Breast epithelium (tissue), 4 donors: ENCODE measurements at places on chromosomes 11 and 22. TPM values are rescaled to one million over a fixed set of nuclear protein-coding genes. Genes with fewer than 3 reads are reported as not detected.
A peak's percentile ranks its signal among the peaks of the same experiment; 100 is the strongest.

DMC1 gene
- total RNA-seq = 2.9 TPM

OR52I1 gene
- not detected for total RNA-seq

HPS4 gene
- 43.6 TPM for total RNA-seq

TREH gene
- not detected for total RNA-seq

OLFML1 gene
- 11.9 TPM for total RNA-seq

DNAJB13 gene
- total RNA-seq = not detected

MN1 gene
- 4.7 TPM for total RNA-seq

AIFM3 gene
- total RNA-seq = 1.6 TPM

IFITM2 gene
- 81.4 TPM for total RNA-seq

ACR gene
- 0.44 TPM for total RNA-seq

TMEM191C gene
- 1.3 TPM for total RNA-seq

MS4A7 gene
- 105 TPM for total RNA-seq

TEX12 gene
- total RNA-seq = 1.3 TPM

DEFB131B gene
- total RNA-seq = not detected

APLNR gene
- 0.44 TPM for total RNA-seq

ISX gene
- not detected for total RNA-seq

GRCh38 chr11:9607511-9607899 is 34.0 kb downstream of the WEE1 start:
- H3K27me3 ChIP-seq = no peaks in the 10 kb centered on the region
- H3K36me3 ChIP-seq = no peaks in the 10 kb centered on the region
- no peak overlapping the region for H3K4me3 ChIP-seq
- no peak overlapping the region for H3K27ac ChIP-seq
- DNase-seq = no peak

- H3K4me3 ChIP-seq = no peak overlapping the region
- H3K4me1 ChIP-seq = no peaks in the 10 kb centered on the region
- H3K36me3 ChIP-seq = no peaks in the 10 kb centered on the region
- no peak for DNase-seq
- no peak overlapping the region for H3K27ac ChIP-seq
- no peaks in the 10 kb centered on the region for H3K27me3 ChIP-seq
Measured at GRCh38 chr22:43740587-43741270, 71.4 kb downstream of the EFCAB6 start.

GRCh38 chr22:22951035-22951434 is 63.4 kb downstream of the IGLL5 start:
- H3K27ac ChIP-seq = no peak overlapping the region
- peaks cover 24% of the 10 kb centered on the region for H3K27me3 ChIP-seq
- no peaks in the 10 kb centered on the region for H3K36me3 ChIP-seq
- no peak for DNase-seq
- no peak overlapping the region for H3K4me3 ChIP-seq

GRCh38 chr22:47796128-47796908 is 1033.9 kb downstream of the TBC1D22A start:
- no peak overlapping the region for H3K27ac ChIP-seq
- no peaks in the 10 kb centered on the region for H3K36me3 ChIP-seq
- no peak overlapping the region for H3K4me3 ChIP-seq
- DNase-seq = no peak
- peaks cover 7% of the 10 kb centered on the region for H3K27me3 ChIP-seq

DNA sequence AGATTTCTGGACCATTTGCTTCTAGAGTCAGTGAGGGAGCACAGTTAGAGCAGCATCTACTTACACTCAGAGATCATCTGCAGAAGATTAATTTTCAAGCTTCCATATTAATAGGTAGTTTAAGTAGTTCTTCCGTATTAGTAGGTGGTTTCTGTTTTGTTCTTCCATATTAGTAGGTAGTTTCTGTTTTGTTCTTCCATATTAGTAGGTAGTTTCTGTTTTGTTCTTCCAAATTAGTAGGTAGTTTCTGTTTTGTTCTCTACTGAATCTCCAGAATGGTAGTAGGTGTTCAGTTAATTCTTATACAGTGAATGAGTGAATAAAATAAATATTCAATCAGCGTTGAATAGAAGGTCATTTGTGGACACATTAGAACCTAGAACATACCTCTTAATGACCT is 175.7 kb downstream of the TMEM135 start:
- no peaks in the 10 kb centered on the region for H3K4me1 ChIP-seq
- H3K4me3 ChIP-seq = no peak overlapping the region
- H3K36me3 ChIP-seq = no peaks in the 10 kb centered on the region
- DNase-seq = no peak
- H3K27ac ChIP-seq = no peak overlapping the region

- H3K27ac ChIP-seq = no peak overlapping the region
- H3K36me3 ChIP-seq = no peaks in the 10 kb centered on the region
- H3K4me3 ChIP-seq = no peak overlapping the region
- no peaks in the 10 kb centered on the region for H3K27me3 ChIP-seq
- H3K4me1 ChIP-seq = no peaks in the 10 kb centered on the region
Measured at GRCh38 chr11:87179621-87180020, 141.9 kb downstream of the TMEM135 start.

DNA sequence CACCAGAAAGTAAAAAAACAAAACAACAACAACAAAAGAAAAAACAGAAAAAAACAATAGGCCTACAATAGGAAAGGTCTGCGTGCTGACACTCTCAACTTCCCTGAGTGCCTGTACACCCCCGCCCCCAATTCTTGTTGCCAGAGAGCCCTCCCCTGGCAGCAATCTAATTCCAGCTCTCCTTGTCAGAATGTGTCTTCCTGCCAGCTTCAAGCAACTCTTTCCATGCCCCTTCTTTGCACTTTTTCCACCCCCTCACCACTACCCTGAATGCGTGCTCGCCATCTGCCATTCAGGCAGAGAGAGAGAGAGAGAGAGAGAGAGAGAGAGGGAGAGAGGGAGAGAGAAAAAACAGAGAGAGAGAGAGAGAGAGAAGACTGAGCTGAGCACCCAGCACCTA is 245.0 kb downstream of the KIRREL3 start:
- no peaks in the 10 kb centered on the region for H3K27me3 ChIP-seq
- no peak for DNase-seq
- no peak overlapping the region for H3K27ac ChIP-seq
- no peaks in the 10 kb centered on the region for H3K36me3 ChIP-seq
- no peak overlapping the region for H3K4me3 ChIP-seq

DNA sequence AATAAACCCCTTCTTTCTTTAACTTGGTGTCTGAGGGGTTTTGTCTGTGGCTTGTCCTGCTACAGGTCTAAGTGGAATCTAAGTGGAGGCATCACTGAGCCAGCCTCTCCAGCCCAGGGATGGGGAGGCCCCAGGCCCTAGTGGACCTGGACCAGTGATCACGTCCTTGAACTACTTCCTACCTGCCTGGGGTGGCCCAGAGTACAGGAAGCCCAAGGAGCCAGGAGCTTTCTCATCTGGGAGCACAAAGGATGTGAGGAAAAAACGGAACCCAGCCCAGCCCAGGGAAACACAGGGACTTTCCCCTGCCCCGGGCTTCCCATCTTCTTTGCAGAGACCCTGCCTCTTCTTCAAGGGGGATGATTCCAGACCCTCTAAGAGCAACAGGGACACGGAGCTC is 3.5 kb upstream of the CD5 start:
- no peak overlapping the region for H3K27ac ChIP-seq
- DNase-seq = no peak
- no peaks in the 10 kb centered on the region for H3K4me1 ChIP-seq
- H3K4me3 ChIP-seq = no peak overlapping the region
- no peaks in the 10 kb centered on the region for H3K36me3 ChIP-seq
- H3K27me3 ChIP-seq = no peaks in the 10 kb centered on the region

DNA sequence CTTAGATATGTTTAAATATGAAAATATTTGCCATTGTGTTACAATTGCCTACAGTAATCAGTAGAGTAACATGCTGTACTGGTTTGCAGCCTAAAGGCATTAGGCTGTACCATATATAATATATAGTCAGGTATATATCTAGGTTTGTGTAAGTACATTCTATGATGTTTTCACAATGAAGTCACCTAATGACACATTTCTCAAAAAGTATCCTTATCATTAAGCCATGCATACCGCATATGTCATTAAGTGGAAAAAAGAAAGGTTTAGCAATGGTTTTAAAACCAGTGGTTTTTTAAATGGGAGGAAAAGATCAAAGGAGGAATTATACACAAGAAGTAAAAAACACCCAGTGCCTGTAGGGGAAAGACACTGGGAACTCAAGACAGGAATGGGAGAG is 122.7 kb downstream of the RBFOX2 start:
- no peak overlapping the region for H3K27ac ChIP-seq
- H3K27me3 ChIP-seq = no peaks in the 10 kb centered on the region
- no peak overlapping the region for H3K4me3 ChIP-seq
- no peak for DNase-seq

- H3K4me3 ChIP-seq = no peak overlapping the region
- DNase-seq = no peak
- H3K4me1 ChIP-seq = no peaks in the 10 kb centered on the region
- no peaks in the 10 kb centered on the region for H3K27me3 ChIP-seq
Measured at GRCh38 chr11:47106798-47107411, 69.8 kb downstream of the ARFGAP2 start.

- no peak for DNase-seq
- H3K4me3 ChIP-seq = no peak overlapping the region
- no peaks in the 10 kb centered on the region for H3K36me3 ChIP-seq
- H3K27ac ChIP-seq = peak overlapping the region; percentile 41
- H3K4me1 ChIP-seq = no peaks in the 10 kb centered on the region
Measured at GRCh38 chr11:10641177-10641911, 52.2 kb downstream of the IRAG1 start.

- no peaks in the 10 kb centered on the region for H3K27me3 ChIP-seq
- no peak for DNase-seq
- no peak overlapping the region for H3K4me3 ChIP-seq
- H3K4me1 ChIP-seq = no peaks in the 10 kb centered on the region
- H3K36me3 ChIP-seq = no peaks in the 10 kb centered on the region
- no peak overlapping the region for H3K27ac ChIP-seq
Measured at GRCh38 chr11:116224889-116225200, 547.9 kb downstream of the BUD13 start.

DNA sequence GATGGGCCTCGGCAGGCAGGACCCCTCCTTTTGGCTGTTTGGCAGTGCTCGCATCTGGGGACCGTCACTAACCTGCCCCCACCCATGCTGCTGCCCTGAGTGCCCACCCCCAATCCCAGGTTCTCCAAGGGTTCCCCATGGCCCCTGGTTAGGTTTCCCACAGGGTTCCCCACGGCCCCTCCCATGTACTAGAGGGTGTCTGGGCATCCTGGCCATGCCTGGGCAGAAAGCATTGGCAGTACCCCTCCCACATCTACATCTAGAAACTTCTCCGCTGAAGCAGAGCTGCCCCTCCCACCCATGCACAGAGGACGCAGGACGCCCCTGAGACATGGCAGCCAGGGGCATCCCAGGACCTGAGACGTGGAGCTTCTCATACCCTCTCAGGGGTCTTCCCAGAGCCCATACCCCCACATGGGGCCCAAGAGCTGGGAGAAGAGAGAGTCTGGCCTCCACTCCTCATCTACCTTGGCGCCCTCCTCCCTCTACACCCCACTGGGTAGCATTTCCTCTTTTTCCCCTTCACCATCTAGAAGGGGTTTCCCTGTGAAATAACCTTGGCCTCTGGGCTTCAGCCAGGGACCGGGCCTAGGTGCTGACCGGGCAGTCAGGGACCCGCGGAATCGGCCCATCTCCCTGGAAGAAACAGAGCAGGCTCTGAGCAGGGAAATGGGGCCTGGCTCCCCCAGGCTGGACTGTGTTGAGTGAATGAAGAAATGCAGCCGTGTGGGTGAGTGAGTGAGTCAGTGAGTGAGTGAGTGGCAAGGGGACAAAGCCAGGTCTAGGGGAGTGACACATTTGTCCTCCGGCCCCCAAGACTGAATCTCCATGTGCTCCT is 987.3 kb downstream of the BRD1 start:
- H3K27me3 ChIP-seq = peaks cover 45% of the 10 kb centered on the region
- no peaks in the 10 kb centered on the region for H3K4me1 ChIP-seq
- no peak for DNase-seq

GRCh38 chr11:111246956-111247355 is 1.4 kb downstream of the POU2AF2 start:
- no peak overlapping the region for H3K4me3 ChIP-seq
- DNase-seq = no peak
- H3K36me3 ChIP-seq = no peaks in the 10 kb centered on the region
- H3K27ac ChIP-seq = no peak overlapping the region
- H3K27me3 ChIP-seq = no peaks in the 10 kb centered on the region

GRCh38 chr22:44242946-44243724 is 62.4 kb downstream of the PARVG start:
- no peaks in the 10 kb centered on the region for H3K27me3 ChIP-seq
- no peak for DNase-seq
- H3K36me3 ChIP-seq = no peaks in the 10 kb centered on the region
- H3K4me3 ChIP-seq = no peak overlapping the region

DNA sequence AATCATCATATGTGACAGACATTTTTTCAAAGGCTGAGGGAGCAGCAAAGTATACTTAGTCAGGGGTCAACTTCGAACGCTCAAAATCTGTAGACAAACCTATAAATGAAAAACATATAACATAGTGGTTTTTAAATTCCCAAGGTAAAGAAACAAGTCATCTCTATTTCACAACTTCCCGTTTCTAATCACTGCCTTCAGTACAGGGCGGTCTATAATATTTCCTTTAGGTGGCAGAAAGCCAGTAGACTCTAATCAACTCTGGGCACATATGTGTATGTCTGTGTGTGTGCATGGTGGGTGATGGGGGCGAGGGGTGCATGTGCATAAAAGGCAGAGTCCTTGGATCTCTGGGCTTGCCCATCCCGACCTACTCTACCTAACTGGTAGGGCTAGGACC is 55.0 kb upstream of the ARFGAP3 start:
- no peaks in the 10 kb centered on the region for H3K27me3 ChIP-seq
- H3K4me3 ChIP-seq = no peak overlapping the region
- no peak for DNase-seq
- peaks cover 4% of the 10 kb centered on the region for H3K4me1 ChIP-seq

- no peak overlapping the region for H3K4me3 ChIP-seq
- no peaks in the 10 kb centered on the region for H3K36me3 ChIP-seq
- H3K4me1 ChIP-seq = no peaks in the 10 kb centered on the region
- no peak for DNase-seq
- no peaks in the 10 kb centered on the region for H3K27me3 ChIP-seq
- no peak overlapping the region for H3K27ac ChIP-seq
Measured at GRCh38 chr11:92552942-92553341, 328.3 kb downstream of the FAT3 start.

DNA sequence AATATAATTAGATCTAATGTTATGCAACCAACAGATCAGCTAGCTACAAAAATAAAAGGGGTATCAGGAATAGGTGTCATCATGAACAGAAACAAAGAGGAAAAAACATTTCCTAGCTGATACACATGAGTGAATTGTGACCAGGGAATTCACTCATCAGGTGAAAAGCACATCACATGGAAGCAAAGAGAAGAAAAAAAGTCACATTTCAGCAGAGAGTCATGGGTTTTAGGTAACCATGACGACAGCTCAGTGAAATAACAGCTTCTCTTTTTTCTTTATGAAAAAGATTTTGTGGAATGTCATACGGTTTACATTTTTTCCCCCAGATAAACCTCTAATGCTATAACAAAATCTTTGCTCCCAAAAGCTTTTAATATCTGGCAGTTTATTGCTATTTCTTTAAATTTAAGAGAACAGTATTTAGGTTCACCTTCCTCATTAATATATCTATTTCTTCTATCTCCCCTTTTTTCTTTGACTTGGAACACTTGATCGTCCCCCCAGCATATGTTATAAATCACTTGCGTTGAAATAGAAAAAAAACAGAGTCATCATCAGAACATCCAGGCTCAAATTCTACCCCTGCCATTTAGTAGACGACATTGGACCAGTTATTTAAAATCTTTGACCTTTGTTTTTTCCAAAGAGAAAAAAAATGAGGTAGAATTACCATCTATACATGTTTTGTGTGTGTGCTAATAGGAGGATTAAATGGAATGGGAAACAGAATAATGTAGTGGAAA is 5.3 kb downstream of the TYR start:
- no peak overlapping the region for H3K4me3 ChIP-seq
- no peaks in the 10 kb centered on the region for H3K27me3 ChIP-seq
- H3K4me1 ChIP-seq = no peaks in the 10 kb centered on the region
- no peaks in the 10 kb centered on the region for H3K36me3 ChIP-seq
- no peak for DNase-seq
- no peak overlapping the region for H3K27ac ChIP-seq
